ENCODE measurements at places on chromosomes 6 and 20.

DNA sequence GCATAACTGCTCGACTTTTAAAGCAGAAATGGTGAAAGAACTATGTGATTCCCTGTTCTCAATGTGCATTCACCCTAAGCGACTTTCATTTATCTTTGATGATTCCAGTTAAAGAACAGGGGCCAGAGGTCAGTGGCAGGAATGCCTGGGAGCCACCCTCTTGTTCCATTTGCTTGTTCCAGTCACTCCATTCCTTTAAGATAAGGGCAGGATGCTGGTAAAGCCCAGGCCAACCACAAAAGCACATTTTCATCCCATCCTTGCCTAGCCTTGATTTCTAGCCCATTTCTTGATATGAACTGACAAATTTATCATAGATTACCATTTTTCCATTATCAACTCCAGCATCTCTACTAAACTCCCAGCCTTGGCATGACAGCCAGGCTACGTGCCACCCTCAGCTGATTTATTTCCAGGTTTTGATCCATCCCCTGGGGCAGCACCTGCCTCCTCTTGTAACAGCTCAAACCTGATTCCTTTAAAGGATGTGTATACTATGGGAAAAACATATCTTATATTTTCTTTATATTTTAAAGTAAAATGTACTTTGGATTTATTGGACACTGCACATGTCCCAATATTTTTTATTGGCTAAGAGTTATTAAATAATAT is 19.2 kb downstream of the HMGN3 start:
- DNase-seq: no peak

- DNase-seq: peak; percentile 52
Observed at GRCh38 chr20:3082955-3083952, 1.3 kb downstream of the AVP start.

GRCh38 chr6:33373960-33374910 is 17.4 kb upstream of the KIFC1 start:
- DNase-seq: no peak

DNA sequence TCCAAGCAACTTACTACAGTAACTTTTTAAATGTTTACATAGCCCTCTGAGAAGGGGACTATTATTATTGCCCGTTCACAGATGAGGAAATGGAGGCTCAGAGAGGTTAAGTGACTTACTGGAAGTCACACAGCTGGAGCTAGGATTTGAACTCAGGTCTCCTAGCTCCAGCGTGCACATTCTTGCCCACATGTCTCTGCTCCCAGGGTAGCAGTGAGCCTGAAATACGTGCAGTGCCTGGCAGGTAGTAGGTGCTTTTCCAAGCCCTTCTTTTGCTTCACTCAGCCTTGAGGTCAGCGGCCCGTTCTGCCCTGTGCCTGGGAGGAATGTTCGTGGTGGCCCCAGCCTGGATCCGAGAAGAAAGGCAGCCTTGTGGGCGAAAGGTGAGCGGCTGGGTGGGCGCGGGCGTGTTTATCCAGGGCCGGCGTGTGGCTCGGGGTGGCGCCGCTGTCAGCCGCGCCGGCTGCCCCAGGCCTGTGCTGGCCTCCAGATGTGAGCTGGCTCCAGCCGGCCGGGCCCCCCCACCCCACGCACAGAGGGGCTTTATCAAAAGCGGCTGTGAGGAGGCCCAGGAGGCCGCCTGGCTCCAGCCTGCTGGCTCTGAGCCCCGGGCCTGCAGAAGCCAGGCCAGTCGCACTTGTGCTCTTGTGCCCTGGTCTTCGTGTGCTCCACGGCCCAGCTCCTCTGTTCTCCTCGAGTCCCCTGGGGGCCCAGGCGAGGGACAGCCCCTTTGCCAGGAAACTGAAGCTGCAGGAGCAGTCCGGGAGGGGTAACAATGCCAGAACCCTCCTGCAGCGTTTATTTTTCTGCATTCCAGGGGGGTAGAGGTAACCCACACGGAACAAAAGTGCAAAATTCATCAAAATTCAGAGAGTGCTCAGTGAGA is 58.1 kb downstream of the UBE2V1 start:
- no peak for DNase-seq

GRCh38 chr6:110939429-110940200 is 18.9 kb upstream of the GTF3C6 start:
- DNase-seq: no peak

GRCh38 chr6:155964544-155964943 is 508.9 kb upstream of the NOX3 start:
- no peak for DNase-seq

- DNase-seq: no peak
Observed at GRCh38 chr6:156550949-156551348, 226.2 kb upstream of the ARID1B start.

- no peak for DNase-seq
Observed at GRCh38 chr6:7894262-7895124, 16.1 kb downstream of the TXNDC5 start.

- DNase-seq: no peak
Observed at GRCh38 chr6:130050230-130050629, 31.8 kb downstream of the L3MBTL3 start.

GRCh38 chr6:148925701-148926100 is 178.9 kb downstream of the UST start:
- no peak for DNase-seq

DNA sequence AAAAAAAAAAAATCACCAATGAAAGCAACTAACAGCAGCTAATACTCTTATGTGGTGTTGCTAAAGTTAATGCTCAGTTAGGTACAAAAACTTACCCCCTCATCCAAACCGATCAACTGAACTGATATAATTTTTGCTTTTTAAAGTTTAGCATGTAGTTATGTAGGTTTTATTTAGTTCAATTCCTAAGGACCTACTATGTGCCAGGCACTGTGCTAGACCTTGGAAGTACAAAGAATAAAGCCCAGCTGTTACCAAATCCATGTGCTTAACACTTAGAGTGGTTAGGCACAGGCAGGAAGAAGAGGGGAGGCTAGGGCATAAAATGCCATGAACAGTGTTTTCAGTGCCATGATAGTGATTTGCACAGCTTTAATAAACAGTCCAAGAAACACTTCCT is 85.1 kb downstream of the PDSS2 start:
- no peak for DNase-seq

DNA sequence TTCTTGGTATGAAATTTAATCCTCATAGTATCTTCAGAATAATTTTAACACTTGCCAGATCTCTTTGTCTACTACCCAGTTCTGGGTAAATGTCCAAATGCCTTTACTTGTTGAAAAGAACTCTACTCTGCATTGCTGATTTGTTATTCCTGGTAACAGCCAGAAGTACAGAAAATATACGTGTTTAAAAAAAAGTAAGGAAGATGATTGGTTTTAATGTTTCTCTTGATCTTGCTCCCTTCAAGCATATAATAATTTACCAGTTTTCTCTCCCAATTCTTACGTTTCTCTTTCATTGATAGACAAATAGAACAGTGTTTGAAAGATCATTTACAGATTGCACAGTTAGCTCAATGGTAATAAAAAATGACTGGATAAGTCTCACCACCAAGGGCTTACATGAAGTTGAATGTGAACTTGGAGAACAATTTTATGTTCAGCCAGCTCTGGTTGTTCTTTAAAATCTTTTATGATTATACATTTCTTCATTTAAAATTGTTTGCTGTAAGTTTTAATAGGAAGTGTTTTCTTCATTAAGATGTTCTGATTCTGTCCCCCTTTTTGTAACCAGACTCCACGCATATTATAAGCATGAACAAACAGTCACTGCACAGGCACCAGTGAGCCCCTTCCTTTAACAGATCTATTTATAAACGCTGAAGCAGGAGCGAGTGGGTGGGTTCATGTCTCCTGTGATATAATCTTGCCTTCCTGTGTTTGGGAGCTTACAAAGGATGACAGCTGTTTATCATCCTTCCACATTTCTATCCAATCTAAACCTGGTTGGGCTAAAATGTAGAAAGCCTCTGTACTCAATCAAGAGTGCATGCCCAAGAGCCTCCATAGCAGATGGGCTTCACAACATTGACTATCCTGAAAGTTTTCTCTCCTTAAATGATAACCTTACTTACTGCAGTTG is 299.5 kb downstream of the PRL start:
- no peak for DNase-seq

GRCh38 chr6:132322398-132322797 is 78.9 kb downstream of the MOXD1 start:
- no peak for DNase-seq

- no peak for DNase-seq
Observed at GRCh38 chr20:25254571-25254970, 6.7 kb downstream of the PYGB start.

GRCh38 chr6:293193-294174 is 1.2 kb downstream of the DUSP22 start:
- DNase-seq: no peak

GRCh38 chr6:33241968-33242367 is 29.7 kb downstream of the VPS52 start:
- DNase-seq: no peak

DNA sequence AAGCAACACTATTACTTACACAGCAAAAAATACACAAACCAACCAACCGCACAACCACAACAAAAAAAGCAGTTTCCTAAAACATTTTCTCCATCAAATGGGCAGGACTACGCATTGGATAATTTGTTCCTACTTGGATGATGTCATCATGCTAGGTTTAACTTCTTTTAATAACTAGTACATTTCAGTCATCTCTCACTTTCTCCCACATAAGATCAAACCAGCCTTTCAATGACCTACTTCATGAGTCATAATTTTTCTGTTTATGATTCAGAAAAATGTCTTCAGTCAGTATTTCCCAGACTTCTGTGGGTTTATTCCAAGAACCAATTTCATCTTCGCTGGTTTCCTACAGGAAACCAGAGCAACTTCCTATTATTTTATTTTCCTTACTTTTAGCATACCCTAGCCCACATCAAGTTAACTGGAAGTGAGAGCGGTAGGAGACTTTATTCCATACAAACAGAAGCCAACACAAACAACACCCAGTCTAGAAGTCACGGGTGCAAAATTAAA is 134.2 kb downstream of the GMDS start:
- peak; percentile 10 for DNase-seq

DNA sequence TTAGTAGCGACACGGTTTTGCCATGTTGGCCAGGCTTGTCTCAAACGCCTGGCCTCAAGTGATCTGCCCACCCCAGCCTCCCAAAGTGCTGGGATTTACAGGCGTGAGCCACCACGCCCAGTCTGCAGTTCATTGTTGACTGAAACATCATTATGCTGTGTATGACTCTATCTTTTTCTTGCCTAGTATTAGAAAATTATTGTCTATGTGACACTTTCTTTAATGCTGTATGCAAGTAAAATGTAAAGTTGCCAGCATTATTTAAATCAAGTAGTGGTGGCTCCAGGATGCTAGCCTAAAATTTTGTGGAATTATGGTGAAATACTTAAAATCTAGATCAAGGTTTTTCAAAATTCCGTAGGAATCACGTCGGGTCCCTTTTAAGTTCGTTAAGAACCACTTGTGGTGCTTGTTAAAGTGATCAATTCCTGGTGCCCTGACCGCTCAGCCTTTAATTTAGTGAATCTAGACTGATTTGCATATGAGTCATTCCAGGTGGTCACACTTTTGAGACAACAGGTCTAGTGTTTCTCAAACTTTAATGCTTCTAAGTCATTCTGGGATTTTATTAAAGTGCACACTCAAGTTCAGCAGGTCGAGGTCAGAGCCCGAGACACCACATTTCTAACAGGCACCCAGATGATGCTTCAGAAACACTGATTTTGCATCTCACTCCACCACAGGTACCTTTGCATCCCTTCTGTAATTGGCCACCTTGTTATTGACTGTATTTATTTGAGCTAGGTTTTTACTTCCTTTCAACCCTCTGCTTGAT is 132.6 kb upstream of the MTHFD1L start:
- no peak for DNase-seq

GRCh38 chr20:16639027-16639941 is 66.0 kb upstream of the KIF16B start:
- no peak for DNase-seq

DNA sequence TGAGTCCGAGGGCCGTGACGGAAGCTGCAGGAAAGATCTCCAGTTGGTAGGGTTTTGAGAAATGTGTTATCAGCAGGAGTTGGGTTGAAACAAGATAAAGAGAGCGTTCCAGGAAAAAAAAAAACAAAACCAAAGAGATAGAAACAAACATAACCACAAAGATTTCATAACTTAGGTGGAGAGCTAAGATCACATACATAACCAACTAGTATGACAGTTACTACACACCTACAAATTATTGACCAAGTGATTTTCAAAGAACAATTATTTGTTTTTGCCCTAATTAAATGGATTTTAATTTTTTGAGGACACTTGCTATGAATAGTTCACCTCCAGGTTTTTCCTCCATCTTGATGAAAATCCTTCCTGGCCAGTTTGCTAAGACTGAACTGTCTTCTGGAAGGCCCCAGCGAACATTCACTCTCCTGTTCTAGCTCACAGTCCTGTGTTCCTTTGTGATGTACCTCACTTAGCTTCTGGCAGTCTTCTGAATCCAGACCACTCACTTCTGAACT is 69.4 kb downstream of the SNX9 start:
- no peak for DNase-seq

- no peak for DNase-seq
Observed at GRCh38 chr6:141133836-141134235, 998.9 kb upstream of the GJE1 start.

DNA sequence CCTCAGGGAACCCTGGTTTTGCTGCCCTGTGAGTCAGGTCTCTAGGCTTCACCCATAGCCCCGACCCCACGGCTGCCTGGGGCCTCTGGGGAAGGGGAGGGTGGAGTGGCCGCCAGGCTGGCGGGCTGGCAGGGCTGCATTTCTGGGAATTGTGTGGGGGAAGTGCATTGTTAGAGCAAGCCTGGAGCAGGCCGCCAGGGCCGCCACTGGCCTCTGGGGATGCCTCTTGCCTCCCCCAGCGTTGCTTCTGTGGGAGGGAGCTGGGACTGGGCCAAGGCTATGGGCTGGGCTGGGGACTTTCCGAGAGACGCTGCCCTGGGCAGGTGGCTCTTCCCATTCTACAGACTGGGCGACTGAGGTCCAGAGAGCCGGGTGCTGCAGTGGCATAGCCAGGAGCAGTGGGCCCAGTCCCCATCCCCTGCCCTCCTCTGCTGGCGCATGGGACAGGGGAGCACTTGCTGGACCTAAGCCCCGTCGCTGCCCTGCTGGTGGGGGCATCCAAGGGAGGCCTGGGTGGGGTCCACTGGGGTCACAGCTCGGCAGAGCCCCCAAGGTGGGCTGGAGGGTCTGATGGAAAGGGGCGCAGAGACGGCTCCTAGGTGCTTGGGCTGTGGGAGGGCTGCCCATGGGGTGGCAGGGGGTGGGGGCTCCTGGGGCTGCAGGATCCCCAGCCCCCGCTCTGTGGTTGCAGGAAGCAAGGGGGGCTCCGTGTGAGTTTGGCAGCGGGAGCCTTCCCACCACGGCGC is 6.6 kb upstream of the SOX18 start:
- DNase-seq: no peak

DNA sequence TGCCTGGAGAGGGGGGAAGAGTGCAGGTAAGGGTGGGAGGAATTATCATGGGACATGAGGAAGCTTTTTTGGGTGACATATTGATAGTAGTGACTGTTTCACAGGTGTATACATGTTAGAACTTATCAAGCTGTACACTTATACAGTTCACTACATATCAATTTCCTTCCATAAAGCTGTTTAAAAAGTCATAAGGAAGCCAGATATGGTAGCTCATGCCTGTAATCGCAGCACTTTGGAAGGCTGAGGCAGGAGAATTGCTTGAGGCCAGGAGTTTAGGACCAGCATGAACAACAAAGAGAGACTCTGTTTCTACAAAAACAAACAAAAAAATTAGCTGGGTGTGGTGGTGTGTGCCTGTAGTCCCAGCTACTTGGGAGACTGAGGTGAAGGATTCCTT is 21.7 kb downstream of the ZSCAN12 start:
- DNase-seq: no peak

- peak; percentile 44 for DNase-seq
Observed at GRCh38 chr6:39365281-39366074, 43.0 kb upstream of the KCNK16 start.
